ENCODE measurements at places on chromosomes 6 and 20.

DNA sequence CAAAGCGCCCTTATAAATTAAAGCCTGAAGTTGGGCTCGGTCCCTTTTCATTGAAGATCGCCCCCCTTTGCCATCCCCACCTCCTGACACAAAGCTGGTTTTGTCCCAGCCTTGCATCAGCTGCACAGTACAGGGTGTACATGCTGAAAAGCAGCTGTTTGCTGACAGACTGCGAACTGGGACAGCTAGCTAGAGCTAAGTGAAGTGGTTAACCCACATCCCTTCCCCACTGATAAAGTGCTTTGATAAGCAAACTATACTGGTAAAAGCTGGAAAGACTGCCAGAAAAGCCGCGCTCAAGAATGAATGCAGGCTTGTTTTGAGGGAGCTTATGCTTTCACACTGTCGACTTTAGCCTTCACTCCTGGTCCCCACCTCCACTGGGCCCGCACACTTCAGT lies 207.3 kb downstream of the GMDS start:
- DNase-seq, result no peak

GRCh38 chr20:10268636-10269035 lies 50.0 kb downstream of the SNAP25 start:
- no peak for DNase-seq

- DNase-seq, result no peak
Measured at GRCh38 chr20:52191916-52192718, 538 bp upstream of the ZFP64 start.

GRCh38 chr6:25223490-25223991 lies 55.6 kb upstream of the CARMIL1 start:
- peak; percentile 68 for DNase-seq

GRCh38 chr6:154872542-154873114 lies 122.5 kb upstream of the TIAM2 start:
- no peak for DNase-seq

DNA sequence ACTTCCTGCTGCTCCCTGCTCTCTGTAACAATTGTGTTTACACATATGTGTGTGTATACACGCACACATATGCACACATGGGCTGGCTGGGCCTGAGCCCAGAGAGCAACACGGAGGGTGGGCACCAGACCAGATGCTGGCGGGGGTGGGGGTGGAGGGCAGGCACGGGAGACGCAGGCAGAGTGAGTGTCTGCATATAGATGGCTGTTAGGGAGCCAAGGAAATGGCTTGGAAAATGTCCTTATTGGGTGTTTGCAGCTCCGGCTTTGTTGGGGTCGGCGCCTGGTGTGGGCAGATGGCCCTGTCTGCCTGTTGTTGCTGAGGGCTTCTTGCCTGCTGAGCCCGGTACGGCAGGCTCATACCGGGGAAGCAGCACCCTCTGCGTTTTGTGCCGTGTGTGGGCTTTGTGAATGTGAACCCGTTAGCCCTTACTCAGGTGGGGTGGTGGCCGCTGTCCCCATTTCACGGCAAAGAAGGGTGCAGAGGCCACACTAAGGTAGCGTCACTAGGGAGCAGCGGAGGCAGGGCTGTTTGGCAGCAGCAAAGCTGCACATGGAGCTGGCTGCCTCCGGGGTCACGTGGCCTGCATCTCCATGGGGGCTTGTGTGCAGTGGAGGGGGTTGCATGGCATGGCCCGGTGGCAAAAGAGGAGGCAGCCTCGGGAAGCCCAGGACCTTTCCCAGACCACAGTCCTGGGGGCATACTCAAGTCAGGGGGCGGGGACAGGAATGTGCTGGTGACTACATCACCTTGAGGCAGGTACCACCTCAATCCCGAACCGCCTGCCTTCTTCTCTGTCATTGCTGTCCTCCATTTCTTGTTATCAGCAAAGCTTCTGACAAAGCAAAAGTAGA lies 47.4 kb upstream of the SRF start:
- DNase-seq, result no peak

DNA sequence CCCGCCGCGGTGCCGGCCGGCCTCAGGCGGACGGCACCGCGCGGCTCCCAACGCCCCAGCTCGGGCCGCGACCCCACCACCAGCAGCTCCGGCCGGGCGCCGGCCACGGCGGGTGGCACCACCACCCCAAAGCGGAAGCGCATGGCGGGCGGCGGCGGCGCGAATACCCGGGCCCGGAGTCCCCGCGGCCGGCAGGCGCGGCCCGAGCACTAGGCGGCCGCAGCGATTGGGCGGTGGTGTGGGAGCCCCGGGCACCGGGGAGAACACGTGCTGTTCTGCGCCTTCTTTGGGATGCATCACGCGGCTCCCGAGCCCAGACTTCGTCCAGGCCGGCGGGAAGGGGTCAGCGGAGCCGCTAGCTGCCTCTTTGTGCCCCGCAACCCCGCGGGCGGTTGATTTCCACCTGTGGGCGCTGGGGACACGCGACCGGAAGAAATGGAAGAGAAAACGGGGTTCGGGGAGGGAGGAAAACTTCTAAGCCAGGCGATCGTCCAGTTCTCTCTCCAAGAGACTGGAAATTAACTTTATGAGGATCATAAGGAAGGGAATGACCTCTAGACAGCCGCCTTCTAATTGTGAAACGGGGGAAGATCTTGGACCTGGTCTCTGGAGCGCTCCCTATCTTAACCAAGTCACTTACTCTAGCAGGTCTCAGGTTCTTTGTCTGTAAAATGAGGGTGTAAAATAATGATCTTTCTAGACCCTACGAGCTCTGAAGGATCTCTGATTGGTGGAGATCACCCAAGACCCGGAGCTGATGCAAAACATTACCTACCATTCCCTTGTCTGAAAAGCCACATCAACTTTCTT lies at the start of gene EPM2A:
Gene EPM2A (minus strand): TSS at position 165 of the 810 bp plus-strand sequence. CDS start 22 bp downstream, at position 143.
- DNase-seq, result peak; percentile 52

DNA sequence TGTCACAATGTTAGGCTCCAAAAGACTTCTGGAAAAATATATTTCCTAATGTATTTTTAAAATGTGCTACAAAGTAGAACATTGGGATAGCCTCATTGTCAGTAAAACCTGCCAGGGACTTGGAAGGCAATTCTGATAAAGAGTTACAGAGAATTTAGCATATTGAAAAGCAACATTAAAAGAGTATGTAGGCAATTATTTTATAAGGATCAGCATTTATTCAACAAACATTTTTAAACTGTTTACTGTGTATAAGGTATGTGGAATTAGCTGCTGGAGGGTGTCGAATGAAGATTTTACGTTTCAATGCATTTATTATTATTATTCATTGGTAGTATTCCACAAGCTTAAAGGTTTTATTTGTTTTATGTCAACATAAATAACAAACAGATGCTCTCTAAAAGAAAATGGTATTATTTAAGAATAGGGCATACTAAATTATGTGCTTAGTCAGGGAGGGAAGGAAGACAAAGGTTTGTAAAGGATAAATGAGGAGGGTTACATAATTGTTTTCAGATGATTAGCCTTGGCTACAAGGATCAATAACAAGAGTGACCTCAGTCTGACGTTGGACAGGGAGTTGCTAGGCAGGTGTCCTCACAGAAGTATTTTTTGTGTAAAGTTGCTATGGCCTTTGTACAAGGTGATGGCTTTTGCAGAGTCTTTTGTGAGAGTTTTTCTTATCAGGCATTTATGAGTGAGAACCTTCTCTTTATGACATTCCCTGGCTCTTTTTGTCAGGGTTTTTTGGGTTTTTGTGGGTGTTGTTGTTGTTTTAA lies 313.4 kb upstream of the PLCB4 start:
- no peak for DNase-seq

DNA sequence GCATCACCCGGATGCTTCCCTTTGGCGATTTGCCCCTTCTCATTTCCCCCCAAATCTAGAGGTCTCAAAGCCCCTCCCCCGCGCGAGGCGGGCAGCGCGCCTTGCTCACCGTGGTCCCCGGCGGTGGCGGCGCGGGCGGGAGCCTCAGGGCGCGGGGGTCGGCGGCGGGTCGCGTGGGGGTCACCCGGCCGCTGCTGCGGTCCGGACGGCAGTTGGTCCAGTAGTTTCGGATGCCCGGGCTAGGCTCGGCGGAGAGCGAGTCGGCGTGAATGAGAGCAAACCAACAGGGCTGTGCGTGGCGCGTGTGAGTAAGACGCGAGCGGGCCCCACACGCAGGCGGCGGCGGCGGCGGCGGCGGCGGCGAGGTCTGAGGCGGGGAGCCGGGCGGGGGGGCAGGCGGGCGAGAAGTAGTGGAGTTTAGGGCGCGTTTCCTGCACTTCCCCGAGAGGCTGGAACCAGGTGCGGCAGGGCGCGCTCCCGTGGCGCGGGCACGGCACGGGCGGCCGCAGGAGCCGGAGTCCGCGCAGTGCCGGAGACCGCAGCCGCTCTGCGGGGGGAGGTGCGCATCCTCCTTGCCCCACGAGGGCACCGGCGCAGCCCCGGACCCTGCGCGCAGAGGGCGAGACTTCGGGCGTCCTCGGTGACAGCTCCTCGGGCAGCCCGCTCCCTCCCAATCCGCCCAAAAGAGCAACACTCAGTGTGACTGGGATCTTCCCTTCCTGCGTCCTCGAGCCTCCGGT lies 567 bp downstream of the HS3ST5 start:
- DNase-seq, result no peak

GRCh38 chr6:43936476-43936875 lies 166.5 kb downstream of the VEGFA start:
- no peak for DNase-seq

DNA sequence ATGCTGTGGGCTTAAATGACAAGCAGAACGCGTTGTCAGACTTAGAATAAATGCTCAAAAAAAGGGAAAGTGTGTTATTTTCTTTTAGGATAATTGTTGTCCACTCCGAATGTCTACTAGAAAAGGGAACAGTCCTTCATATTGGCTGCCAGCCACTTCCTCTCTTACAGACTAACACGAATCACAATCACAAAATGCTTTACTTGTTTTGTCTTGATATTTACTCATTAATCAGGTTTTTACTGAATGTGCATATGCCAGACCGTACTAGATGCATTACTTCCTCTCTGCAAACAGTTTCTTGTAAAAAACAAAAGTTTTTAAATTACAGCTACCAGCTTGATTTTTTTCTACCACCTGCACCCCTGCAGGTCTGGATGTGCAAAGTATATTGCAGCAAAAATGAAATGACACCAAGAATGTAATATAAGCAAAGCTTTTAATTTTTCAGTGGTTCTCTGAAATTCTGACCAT lies 821 bp downstream of the DHX35 start:
- no peak for DNase-seq

DNA sequence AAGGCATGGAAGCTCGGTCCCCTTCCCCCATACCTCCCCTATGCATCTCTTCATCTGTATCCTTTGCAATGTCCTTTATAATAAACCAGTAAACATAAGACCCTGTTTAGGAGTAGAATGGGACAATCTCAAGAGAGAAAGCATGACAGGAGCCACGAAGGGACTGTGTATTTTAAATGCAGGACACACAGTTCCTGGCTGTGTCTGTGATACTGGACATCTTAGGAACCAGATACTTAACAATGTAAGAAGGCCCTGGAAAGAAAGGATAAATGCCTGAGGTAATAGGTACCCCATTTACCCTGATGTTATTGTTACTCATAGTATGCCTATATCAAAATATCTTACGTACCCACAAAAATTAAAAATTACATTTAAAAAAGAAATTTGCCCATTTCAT lies 36.6 kb downstream of the NUDT3 start:
- DNase-seq, result no peak

GRCh38 chr20:57223648-57224489 lies 42.6 kb downstream of the BMP7 start:
- DNase-seq, result no peak

DNA sequence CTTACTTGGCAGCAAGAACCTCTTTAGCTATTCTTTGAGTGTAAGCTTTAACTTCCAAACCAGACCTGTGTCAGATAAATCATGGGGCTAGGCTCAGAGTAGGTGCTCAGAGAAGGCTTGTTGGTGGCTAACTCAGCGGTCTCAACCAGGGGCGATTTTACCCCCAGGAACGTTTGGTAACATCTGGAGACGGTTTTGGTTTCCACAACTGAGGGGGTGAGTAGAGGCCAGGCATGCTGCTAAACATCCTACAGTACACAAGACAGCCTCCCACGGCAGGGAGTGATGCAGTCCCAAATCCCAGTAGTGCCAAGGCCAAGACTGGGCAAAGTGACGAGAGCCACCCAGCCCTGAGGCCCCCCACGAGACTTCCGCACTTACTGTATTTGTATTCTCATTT lies 59.2 kb downstream of the RAB44 start:
- DNase-seq, result peak; percentile 12

DNA sequence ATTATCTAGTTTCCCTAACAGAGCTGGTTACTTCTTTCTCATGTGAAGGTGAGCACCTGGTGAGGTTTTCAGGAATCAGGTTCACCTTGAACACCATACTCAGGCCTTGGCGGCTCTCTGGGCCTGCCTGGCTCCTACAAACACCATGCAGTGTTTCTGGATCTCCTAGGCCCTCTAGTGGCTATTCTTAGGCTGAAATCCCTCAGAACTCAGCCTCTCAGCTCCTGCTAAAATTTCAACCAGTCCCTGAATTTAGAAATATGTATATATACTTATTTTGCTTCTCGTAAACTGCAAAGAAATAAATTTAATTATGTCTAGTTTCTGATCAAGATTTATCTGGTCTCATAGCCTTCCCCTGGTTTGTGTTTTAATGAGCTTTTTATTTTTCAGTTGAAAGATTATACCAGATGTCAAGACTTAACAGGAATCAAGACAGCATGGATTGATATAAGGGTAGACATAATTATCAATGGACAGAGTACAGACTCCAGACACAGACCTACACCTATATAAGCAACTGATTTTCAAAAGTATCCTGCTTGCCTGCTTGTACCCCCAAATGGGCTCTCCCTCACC lies 55.9 kb downstream of the ANKEF1 start:
- DNase-seq, result peak; percentile 2

- no peak for DNase-seq
Measured at GRCh38 chr20:32999603-33000250, 4.5 kb downstream of the SUN5 start.

GRCh38 chr6:136326038-136326553 lies 36.5 kb upstream of the BCLAF1 start:
- no peak for DNase-seq

DNA sequence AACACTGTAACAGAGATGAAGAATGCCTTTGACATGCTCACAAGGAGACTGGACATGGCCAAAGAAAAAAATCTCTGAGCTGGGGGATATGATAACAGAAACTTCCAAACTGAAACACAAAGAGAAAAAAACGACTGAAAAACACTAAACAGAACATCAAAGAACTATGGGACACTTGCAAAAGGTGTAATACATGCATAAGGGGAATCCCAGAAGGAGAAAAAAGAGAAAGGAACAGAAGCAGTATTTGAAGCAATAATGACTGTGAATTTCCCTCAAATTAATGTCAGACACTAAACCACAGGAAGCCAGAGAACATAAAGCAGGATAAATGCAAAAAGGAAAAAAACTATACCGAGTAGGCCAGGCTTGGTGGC lies 117.4 kb upstream of the ARID1B start:
- no peak for DNase-seq

GRCh38 chr20:45894797-45895196 lies 3.7 kb downstream of the CTSA start:
- DNase-seq, result no peak

- no peak for DNase-seq
Measured at GRCh38 chr20:37421988-37422387, 76.0 kb downstream of the SRC start.

DNA sequence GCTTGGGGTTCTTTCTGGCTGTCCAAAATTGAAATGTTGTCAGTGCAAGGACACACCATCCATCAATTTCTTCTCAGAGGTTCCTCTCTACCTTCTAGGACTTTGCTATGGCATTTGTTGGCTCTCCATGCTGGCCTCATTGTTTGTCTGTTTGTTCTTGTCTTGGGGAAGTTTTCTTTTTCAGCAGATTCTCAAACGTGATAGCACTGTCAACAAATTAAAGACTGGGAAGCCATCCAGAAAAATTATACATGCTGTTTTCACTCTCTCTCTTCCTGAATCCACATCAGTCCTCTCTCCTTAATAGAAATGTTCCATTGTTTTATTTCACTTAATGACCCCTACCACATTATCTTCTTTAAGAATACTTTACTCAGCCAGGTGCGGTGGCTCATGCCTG lies 130.4 kb downstream of the PCSK2 start:
- no peak for DNase-seq

All from CD4-positive, alpha-beta T cell treated with Interferon alpha-2 for 1 hour (primary cell).